ENCODE measurements at places on chromosomes 3 and 15.

- DNase-seq, result peak; percentile 52
Measured at GRCh38 chr15:80252121-80252518, at the start of gene CTXND1. Gene CTXND1, minus strand, starts transcription at chr15:80252213. Its CDS starts 50,264 bp downstream, at chr15:80201949.

DNA sequence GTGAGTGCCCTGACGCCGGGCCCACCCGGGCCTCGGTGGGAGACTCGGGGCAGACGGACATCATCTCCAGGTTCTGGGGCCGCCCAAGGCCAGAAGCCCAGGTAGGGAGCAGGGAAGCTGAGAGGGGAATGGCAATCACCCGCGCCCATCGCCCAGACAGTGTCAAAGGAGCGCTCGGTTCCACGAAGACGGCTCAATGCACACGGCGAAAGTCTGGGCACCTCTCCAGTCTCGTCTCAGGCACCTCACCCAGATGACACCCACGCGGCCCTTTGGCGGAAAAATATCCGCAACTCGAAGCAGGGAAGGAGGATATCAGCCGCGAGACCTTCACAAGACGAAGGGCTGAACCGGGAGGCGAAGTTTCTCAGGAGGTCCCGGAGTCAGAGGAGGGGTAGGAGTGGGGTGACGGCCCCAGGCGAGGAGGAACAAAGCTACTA, 916 bp downstream of the IL17RD start:
- DNase-seq, result no peak

- DNase-seq, result peak; percentile 58
Measured at GRCh38 chr3:851098-851790, 241.6 kb upstream of the CNTN6 start.

- DNase-seq, result no peak
Measured at GRCh38 chr3:53792866-53793265, 53.4 kb downstream of the CHDH start.

DNA sequence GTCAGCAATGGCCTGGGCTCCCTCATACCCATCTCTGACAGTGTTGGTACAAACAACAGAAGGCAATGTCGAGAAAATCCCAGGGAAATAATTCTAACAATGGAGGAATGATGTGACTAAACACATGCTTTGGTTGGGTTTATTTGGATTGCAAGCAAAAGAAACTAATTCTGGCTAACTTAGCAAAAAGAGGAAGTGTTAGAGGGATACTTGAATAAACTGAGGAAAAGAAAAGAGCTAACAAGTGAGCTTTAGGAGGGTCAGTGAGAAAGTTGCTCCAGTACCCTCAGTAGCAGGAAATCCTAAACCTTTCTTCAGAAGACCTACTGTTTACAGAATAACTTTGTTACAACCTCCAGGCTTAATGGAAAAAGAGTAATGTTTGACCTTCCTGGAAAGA, 264.6 kb upstream of the WNT5A start:
- no peak for DNase-seq

- peak; percentile 64 for DNase-seq
Measured at GRCh38 chr3:104102386-104102785, 1264.3 kb upstream of the ALCAM start.

GRCh38 chr3:195548006-195548405, 4.9 kb upstream of the PPP1R2 start:
- DNase-seq, result no peak

DNA sequence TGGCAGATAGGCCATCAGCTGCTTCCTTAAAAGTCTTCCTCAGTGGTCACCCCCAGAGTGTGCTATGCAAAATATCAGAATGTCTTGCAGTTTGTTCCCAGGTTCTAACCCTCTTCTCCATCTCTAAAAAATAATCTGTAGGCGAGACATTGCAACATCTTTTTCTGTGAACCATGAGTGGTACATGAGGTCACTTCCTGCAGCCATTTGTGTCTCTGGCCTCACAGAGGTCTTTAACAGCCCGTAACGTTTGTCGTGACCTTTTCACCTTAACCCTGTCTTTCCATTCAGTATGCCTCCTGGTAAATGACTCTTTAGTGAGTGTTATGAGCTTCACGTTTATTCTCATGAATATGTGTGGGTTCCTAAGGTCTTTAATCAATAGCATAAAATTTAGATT, 145.4 kb downstream of the KLHL25 start:
- no peak for DNase-seq

DNA sequence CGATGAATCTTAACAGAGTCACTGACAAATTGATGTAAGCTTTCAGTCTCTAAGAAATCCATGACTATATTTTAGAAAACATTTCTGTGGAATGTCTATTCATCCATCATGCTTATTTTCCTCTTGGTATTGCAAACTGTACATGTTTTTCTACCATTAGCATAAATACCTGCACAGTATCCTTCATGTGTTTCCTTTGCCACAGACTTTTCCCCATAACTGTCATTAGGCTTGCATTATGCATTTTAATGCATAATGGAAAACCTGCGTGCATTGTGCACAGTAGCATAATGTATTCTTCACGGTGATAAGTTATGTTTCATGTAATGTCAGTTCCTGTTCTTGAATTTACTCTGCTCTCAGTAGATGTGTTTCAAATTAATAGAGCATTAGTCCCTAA, 403.1 kb upstream of the EPHA3 start:
- DNase-seq, result no peak

DNA sequence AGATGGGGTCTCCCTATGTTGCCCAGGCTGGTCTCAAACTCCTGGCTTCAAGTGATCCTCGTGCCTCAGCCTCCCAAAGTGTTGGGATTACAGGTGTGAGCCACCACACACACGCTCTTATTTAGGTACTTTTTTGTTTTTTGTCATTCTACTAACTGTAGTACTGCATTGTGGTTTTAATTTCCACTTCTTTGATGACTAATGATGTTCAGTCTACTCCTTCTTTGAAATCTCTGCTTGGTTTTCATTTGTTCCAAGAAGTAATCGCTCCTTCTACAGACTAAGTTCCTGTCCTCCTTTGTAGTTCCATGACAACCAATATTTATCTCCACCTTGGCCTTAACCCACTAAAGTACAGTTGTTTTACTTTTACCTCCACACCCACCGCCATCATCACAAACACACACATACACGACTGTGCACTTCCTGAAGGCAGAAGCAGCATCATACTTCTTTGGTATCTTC, 529 bp upstream of the DLEC1 start:
- DNase-seq, result no peak

GRCh38 chr3:30347679-30348216, 258.7 kb upstream of the TGFBR2 start:
- DNase-seq, result no peak

GRCh38 chr3:148075771-148076716, 621.7 kb upstream of the AGTR1 start:
- DNase-seq, result peak; percentile 32

GRCh38 chr3:88713233-88713691, 394.2 kb upstream of the EPHA3 start:
- DNase-seq, result no peak

DNA sequence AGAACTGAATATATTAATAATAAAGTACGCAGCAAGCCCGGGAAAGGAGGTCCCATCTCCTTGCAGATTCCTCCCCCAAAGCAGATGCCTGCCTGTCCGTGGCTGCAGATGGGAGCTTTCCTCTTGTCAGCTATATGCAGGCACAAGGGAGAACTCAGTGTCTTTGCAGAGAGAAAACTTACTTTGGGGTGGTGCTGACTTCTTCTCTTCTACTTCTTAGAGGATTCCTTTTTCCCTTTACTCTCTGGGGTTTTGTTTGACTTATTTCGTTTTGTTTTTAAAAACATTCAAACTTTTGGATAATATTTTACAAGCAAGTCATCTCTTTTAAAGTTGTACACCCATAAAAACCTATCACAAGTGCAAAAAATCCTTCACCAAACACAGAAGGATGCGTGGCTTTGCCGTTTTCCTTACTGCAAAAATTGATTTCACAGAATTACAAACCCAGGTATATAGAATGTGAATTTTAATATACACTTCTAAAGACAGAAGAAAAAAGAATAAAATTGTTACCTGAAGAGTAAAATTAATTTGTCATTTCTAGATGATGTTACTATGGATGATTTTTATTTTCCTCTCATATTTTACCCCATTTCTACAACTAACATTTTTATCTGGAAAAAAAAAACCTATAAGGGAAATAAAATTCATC, 65.3 kb upstream of the IGF1R start:
- DNase-seq, result no peak

GRCh38 chr3:153373606-153374005, 211.6 kb downstream of the RAP2B start:
- no peak for DNase-seq

DNA sequence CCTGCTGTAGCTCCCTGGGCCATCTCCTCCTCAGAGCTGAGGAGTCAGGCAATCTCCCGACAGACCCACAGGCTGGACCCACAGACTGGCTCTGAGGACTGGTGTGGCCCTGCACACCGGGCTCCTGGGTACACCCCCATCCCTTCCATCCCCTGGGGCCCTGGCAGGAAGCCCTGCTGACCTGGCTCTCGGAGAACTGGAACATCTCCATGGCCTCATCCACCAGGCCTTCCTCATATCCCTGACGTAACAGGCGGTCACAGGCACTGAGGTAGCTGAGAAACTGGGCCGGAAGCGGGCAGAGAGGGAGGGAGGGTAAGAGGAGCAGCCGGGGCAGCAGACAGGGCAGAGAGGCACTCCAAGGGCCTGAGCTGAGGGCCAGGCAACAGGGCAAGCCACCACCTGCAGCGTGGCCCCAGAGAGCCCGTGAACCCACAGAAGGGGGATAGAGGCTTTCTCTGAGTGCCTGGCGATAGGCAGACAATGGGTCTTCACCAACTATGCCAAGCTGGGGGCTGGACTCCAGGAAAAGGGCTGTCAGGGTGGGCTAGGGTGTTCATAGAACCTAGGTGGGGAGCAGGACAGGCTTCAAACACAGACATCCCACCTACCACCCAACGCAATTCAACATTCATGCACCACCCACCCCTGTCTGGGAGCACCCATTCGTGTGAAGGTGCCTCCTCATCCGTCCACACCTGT, 17.9 kb downstream of the KBTBD13 start:
- no peak for DNase-seq

GRCh38 chr3:119945291-119945690, 149.0 kb downstream of the GSK3B start:
- no peak for DNase-seq

GRCh38 chr15:98980899-98981228, 26.7 kb downstream of the PGPEP1L start:
- no peak for DNase-seq

GRCh38 chr3:70754314-70754713, 441.9 kb upstream of the MDFIC2 start:
- DNase-seq, result no peak

DNA sequence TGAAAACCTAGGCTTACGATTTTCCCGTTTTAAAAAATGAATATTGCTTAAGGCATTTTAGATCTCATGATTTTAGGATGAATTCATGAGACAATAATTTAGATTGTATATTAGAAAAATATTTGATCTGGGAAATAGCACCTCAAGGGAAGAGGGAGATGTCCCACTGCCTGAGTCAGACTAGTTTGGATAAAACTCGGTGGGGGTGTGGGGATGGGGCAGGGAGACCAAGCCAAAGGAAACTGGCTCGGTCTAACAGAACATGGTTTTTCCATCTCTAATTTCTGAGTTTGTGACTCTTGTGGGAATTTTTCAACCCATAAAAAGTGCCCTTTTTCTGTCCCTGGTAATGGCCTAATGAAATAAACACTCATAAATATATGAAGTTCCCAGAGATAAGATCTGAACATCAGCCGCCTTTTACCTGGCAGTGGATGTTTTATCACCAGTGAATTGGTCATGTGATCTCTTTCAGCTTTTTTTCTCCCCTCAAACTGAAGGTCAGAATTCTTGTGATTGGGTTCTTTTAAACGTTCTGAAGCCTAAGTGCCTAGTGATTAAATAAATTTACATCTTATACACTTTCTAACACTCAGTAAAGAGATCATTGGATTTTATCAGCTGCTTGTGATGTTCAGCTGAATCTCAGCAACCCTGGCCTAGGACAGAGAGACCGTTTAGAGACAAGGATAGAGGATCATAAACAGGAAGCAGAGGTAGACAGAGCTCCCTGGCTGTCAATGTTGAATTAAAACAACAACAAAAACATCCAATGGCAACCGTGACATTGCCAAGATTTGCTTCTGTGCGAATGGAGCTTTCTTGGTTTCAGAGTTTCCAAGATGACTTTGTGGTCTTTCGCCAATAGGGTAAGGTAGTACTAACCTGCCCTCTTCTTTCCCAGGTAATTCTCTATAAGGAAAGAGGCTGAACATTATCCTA, 1038.2 kb downstream of the MCTP2 start:
- no peak for DNase-seq

GRCh38 chr3:46276497-46277099, 34.3 kb downstream of the CCR3 start:
- DNase-seq, result peak; percentile 73

DNA sequence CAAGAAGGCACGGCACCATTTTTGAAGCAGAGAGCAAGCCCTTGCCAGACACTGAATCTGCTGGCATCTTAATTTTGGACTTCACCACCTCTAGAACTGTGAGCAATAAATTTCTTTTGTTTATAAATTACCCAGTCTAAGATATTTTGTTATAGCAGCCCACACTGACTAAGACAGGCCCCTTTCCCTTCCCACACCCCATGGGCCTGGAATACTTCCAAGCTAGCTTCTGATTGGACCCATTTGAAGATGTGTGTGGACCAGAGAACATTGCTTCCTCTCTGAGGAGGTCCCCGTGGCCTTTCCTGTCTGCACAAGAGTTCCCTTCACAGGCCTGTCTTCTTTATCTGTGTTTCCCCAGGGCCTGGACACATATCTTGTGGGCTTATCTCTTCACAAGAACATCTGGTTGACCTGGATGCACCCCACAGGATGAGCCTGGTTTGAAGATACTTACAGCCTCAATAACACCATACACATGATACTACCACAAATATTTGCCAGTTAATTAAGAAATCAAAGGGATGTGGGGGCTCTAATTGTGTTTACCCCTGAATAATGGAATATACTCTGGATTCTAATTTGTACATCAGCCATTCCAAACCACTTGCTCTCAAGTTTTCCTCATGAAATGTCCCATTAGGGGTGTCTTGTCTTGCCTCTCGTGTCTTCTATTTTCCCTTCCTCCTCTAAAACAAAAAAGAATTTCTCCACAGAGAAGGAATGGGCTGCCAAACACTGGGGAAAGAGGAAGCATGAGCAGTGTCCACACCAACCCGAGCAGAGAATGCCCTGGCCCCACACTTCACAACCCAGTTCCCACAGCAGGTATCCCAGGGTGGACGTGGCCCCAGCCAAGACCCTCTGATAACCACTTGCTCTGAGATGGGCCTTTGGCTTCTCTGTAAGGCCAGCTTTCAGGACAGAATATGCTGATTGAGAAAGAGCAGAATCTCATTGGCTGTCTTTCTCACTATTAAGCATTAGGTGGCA, 42.5 kb downstream of the GLB1 start:
- DNase-seq, result no peak

DNA sequence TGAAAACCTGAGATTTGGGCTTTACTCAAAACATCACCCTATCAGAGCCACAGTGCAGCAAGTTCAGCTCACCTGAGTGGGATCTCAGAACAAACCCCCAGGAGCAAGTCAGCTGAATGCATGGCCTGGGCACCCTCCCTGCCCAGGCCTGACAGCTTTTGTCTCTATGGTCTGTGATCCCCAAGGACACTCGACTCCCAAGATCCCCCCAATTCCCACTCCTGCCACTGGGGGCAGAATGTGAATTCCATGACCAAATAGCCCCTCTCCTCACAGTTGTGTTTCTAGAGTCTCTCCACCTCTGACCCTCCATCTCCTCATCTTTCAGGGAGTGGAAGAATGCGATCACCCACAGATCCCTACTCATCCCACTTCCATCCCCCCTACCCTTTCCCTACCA, 58.9 kb downstream of the ZNF445 start:
- DNase-seq, result no peak

Data from H9 (cell line).